Effector CD8-positive, alpha-beta T cell (primary cell): ENCODE measurements at places on chromosomes 6 and 20.

DNA sequence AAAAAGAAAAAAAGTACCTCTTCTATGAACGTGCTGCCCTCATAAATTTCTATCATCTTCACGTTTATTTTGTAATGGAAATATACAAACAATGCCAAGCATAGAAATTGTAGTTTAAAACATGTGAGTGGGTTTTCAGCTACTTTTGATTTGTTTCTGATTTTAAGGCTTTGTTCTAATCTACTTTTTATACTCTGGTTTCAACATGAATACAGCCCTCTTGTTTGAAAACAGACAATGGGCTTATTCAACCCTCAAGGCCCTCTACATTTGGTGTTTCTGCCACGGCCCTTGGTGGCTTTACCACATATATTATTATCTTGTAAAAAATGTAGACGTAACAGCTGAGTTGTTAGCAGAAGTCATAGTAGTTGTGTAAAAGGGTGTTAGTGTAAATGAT is 153.9 kb downstream of the SOX4 start:
- no peak for DNase-seq

GRCh38 chr6:2988094-2988425 is 11.6 kb upstream of the NQO2 start:
- DNase-seq: no peak

DNA sequence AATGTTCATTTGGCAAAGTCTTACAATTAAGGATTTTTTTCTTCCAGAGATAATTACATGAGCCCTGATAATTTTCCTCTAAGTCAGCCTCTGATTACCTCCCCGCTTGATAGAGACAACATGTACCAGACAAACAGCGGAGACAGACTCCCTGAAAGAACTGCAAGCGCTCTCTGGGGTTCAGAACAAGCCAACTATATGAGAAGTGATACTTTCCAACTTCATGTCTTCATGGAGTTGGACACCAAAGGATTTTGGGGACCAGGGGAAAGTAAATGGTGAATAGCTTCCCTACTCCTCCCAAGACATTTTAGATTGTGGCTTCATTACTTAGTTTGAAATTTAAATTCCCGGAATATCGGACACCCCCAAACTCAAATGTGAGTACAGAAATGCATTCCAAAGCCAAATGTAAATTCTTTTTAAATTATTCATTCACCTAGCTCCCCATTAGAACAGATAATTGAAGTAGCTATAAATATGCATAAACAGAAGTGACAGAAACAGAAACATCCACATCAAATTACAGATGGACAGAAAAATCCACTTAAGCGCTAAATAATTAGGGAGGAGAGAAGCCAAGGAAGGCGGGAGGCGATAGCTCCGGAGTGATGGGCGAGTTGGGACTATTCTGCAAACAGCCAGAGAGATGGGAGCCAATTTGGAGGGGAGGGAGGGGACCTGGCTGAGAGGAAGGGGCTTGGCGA is 129.7 kb upstream of the AKAP12 start:
- DNase-seq: no peak

GRCh38 chr6:166115609-166116008 is 52.0 kb downstream of the TBXT start:
- no peak for DNase-seq

- peak; percentile 35 for DNase-seq
These were observed 69.0 kb downstream of the MOCS1 start for GRCh38 chr6:39865011-39865888.

- DNase-seq: no peak
These were observed 1155.9 kb upstream of the GJE1 start for GRCh38 chr6:140976806-140977205.

- no peak for DNase-seq
These were observed 5.5 kb downstream of the CDH4 start for GRCh38 chr20:61257611-61258010.

GRCh38 chr6:114342826-114343781 is at the start of gene HS3ST5:
TSS of gene HS3ST5 (minus strand) at chr6:114343023. CDS start at chr6:114062845, 280,178 bp downstream.
- no peak for DNase-seq

DNA sequence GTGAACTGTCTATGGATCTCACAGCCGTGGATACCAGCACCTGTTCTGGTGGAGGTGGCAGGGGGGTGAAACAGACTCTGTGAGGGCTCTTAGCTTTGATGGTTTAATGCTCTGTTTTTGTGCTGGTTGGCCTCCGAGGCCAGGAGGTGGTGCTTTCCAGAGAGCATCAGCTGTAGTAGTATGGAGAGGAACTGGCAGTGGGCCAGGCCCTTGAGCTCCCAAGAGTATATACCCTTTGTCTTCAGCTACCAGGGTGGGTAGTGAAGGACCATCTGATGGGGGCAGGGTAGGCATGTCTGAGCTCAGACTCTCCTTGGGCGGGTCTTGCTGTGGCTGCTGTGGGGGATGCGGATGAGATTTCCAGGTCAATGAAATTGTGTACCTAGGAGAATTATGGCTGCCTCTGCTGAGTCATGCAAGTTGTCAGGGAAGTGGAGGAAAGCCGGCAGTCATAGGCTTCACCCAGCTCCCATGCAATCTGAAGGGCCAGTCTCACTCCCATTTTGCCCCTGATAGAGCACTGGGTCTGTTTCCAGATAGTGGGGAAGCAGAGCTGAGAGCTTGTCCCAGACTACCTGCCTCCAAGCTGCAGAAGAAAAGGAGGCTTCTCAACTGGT is 102.7 kb upstream of the AHI1 start:
- no peak for DNase-seq

GRCh38 chr6:136566851-136567250 is 16.6 kb upstream of the MAP7 start:
- DNase-seq: no peak

GRCh38 chr6:142685852-142686506 is 259.0 kb downstream of the HIVEP2 start:
- no peak for DNase-seq

- no peak for DNase-seq
These were observed 34.7 kb downstream of the BMP2 start for GRCh38 chr20:6802227-6802626.

DNA sequence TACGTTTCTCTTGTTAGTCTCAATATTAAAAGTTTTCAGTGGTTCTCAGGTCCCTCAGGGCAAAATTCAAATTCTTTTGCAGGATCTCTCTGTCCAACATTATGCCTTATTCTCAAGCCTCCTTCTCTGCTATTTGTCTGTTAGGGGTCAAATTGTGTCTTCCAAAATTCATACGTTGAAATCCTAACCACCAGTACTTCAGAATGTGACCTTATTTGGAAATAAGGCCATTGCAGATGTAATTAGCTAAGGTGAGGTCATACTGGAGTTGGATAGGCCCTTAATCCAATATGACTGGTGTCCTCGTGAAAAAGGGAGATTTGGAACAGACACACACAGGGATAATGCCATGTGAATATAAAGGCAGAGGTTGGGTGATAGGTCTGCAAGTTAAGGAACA is 64.1 kb upstream of the ADGRF1 start:
- DNase-seq: no peak

GRCh38 chr6:41871691-41872090 is 23.5 kb downstream of the USP49 start:
- DNase-seq: no peak

DNA sequence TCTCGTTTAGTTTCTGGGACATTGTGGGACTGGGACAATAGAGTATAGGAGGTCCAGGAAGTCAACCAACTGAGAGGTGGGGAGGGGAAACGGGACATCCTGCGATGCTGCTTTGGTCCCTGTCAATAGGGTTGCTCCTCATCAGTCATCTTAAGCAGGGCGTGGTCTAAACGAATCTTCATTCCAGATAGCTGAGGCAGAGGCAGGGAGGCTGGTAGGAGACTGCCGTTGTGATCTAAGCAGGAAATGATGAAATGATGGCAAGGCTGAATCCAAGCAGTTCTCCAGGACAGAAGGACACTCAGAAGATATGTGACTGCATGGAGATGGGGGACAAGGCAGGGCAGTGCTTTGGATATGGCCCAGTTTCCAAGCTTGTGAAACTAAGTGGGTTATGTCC is 953.4 kb downstream of the KIF16B start:
- DNase-seq: no peak

- DNase-seq: no peak
These were observed 176.1 kb upstream of the CEP162 start for GRCh38 chr6:84403545-84403944.

GRCh38 chr6:41770381-41771057 is 9.2 kb downstream of the FRS3 start:
- DNase-seq: no peak

DNA sequence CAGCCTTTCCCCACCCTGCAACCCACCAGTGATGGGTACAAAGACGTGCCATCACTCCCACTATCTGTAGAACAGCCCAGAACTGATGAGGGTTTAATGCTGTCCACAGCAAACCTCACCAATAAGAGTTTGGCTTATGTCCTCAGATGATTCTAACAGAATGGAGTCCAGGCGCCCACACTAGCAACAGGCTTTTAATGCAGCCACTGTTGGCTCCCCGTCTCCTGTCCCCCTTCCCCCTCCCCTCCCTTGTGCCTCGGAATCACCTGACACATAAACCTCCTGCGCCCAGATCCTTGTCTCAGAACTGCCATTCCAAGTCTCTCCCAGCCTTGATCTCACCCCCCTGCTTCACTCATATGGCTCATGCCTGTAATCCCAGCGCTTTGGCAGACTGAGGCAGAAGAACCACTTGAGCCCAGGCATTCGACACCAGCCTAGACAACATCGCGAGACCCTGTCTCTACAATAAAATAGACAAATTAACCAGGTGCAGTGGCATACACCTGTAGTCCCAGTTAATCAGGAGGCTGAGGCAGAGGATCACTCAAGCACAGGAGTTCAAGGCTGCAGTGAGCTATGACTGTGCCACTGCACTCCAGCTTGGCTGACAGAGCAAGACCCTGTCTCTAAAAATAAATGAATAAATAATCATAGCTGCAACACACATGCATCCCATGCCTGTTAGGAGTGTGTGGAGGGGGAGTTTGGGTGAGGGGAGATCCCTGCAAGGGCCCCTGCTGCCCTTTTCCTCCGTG is 85.6 kb downstream of the SNX5 start:
- no peak for DNase-seq

DNA sequence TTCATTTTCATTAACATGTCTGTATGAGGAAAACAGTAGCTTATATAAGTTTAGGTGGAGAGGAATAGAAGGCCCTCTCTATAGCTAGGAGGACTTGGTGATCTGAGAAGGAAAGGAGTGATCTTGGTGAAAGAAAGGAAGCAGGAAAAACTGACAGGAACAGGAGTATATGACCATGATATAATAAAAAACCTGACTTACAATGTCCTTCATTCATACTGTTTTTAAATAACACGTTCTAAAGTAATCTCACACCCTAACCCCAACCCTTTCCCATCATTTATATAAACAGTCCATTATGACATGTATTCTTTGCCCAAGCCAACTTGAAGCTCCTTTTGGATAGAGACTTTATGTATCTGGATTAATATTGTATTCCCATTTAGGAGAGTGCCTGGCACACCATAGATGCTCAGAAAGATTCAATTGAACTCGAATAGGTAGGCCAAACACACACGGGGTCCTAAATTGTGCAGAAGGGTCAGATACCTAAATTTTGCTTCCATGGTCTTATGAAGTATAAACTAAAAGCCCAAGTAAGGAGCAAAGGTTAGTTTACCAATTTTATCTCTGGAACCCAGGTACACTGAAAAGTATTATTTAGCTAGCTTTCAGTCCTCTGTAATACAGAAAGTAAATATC is 75.9 kb downstream of the OR2B2 start:
- no peak for DNase-seq

GRCh38 chr6:79048611-79049010 is 29.4 kb downstream of the PHIP start:
- no peak for DNase-seq

DNA sequence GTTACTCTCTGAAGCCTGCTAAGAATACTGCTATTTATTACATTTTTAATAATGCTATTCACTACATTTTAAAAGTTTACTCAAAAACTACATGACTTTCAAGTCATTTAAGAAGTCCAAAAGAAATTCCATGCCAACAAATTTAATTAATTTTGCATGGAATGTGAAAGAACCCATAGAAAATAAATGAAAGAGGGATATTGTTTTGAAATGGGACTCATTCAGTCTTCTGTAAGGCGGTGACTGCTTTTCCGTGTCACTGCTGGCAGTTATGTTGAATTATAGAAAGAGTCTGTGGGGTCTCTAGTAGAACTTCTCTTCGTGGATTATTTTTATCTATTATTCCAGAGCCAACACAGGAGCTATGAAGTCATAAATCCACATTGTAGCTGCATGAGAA is 211.2 kb downstream of the LAMA2 start:
- DNase-seq: no peak

- DNase-seq: no peak
These were observed 66.3 kb upstream of the CD93 start for GRCh38 chr20:23152308-23152892.

- no peak for DNase-seq
These were observed 4.0 kb downstream of the SENP6 start for GRCh38 chr6:75605635-75606034.

GRCh38 chr6:78693835-78694234 is 173.5 kb upstream of the IRAK1BP1 start:
- DNase-seq: no peak

DNA sequence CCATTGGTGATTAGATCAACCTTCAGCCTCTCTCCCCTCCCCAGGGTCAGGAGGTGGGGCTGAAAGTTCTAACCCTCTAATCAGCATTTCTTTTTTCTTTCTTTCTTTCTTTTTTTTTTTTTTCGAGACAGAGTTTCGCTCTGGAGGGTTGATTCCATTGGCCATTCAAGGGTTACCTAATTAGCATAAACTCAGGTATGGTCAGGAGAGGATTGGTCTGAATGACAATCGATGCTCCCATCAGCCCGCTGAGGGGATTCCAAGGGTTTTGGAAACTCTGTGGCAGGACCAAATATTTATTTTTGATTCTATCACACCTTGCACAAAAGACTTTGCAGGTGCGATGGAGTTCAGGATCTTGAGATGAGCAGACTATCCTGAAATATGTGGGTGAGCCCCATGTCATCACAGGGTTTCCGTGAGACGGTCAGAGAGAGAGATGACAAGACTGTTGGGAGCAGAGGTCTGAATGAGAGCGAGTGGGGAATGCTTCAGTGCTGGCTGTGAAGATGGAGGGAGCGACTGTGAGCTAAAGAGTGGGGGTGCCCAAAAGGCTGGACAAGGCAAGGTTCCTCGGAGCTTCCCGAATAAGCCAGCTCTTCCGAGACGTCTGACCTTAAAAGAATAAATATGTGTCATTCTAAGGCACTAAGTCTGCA is 107.1 kb downstream of the BMP7 start:
- DNase-seq: no peak

DNA sequence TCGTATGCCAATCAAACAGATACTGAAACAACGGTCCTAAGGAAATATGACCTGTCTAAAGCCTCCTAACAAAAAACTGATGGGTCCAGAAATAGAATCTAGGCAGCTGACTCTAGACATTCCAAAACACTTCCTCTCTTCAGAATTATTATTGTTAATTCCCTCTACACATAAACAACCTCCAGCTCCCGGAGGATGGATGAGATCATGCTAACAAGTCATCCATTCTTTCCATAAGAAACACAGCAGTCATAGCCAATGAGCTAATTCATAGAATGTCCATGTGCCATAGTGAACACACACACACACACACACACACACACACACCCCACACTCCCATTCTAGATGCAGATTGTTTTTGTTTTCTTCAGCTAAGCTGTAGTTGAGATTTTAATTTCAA is 44.3 kb downstream of the HDGFL1 start:
- no peak for DNase-seq
